H4 (cell line): ENCODE measurements at places on chromosomes 11 and 22. TPM values are rescaled to one million over a fixed set of nuclear protein-coding genes. Genes with fewer than 3 reads are reported as not detected.

TMEM191C gene
- total RNA-seq = 0.25 TPM in 1 of 2 replicates, not detected in the other

H19 gene
- 0.23 and 2.9 TPM in 2 replicates for total RNA-seq

TMEM191B gene
- total RNA-seq = not detected in 2 replicates

SCUBE2 gene
- total RNA-seq = 0.10 TPM in 1 of 2 replicates, not detected in the other
